ENCODE measurements at places on chromosomes 1 and 21.
A peak's percentile ranks its signal among the peaks of the same experiment; 100 is the strongest.

DNA sequence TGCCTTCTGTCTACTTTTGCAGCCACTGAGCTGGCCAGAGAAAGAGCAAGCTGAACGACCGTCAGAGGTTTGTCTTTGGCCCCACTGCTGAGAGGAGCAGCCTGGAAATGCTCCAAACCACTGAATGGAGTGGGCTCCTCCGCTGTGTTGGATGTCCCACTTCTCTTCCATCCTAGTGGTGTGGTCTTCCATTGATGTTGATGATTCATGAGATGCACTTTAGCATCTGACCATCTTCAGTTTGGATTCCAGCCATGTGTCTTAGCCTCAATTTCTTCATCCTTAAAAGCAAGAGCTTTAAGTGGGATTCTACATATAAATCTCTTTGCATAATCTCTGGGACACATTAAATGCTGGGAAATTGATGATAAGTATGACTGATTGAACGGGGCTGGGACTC lies 276.9 kb downstream of the SIPA1L2 start:
- DNase-seq: no peak

DNA sequence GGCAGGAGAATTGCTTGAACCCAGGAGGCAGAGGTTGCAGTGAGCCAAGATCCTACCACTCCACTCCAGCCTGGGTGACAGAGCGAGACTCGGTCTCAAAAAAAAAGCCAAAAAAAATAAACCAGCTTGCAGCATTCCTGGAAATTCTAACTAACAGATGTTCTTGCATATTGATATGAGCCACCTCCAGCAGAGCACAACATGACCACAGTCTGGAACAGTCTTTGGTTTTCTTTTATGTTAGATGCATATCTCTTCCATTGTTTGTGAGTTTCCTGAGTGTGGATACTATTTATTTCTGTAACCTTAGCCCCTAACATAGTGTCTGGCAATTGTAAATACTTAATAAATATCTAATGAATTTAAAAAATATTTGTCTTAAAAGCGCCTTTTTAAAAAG lies 23.9 kb downstream of the IFNAR1 start:
- no peak for DNase-seq

- DNase-seq: no peak
These were observed 192.7 kb downstream of the VPS13D start for GRCh38 chr1:12422488-12422887.

DNA sequence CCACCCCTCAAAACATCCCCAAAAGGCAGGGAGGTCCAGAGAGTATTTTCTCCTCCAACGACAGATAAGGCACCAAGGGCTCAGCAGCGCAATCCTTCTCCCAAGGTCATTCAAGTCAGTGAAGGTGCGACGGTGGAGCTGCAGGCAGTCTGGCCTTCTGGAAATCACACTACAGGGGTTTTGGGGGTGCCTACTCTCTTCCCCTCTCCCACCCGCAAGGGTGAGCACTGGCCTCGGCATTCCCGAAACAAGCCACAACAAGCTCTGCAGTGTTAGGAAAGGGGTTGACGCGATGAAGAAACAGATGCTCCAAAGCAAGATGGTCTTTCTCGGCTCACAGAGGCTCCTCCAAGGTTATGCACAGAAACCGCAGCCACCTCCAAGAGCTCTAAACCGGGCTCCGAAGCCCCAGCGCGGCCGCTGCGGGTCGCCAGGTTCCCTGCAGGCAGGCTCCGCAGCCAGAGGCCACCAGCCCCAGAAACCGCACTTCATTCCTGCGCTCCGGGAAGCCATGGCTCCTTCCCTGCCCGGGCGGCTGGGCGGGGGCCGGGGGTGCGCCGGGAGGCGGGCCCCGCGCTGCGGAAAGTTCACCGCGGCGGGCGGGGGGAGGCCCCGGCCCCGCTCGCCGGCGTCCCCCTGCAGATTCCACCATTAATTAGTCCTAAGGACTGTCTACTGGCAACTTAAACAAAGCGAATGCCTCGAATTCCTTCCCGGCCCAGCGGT lies 1.1 kb downstream of the LUZP1 start:
- peak; percentile 67 for DNase-seq
